ENCODE measurements at places on chromosomes 5 and 9.

DNA sequence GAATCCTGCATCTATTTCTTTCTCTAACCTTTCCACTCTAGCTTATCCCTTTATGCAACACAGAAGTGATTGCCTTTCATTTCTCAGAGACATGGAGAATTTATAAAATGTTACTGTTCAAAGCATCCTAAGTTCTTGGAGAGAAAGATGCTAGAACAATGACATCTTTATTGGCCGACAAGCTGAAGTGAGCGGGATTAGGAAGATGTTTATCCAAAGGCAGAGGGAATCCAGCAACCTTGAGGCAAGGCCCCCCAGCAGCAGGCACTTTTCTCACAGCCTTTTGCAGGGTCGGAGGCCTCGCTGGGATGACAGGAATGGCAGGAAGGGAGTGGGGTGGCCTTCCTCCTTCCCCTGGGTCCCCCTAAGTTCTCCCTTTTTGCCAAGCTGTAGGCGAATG is 204.8 kb downstream of the GAPVD1 start:
- DNase-seq: no peak

DNA sequence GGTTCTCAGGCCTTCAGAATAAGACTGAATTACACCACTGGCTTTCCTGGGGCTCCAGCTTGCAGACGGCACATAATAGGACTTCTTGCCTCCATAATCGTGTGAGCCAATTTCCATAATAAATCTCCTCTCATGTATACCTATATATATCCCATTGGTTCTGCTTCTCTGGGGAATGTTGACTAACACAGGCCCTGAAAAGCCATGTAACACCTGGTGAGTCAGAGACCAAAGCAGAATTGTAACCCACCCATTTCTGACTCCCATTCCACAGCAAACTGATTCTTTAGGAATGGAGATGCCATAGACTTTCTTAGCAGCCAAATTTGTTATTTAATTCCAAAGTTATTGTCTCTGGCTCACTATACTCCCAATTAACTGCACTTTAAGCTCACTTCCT is 85.4 kb upstream of the AGXT2 start:
- no peak for DNase-seq

DNA sequence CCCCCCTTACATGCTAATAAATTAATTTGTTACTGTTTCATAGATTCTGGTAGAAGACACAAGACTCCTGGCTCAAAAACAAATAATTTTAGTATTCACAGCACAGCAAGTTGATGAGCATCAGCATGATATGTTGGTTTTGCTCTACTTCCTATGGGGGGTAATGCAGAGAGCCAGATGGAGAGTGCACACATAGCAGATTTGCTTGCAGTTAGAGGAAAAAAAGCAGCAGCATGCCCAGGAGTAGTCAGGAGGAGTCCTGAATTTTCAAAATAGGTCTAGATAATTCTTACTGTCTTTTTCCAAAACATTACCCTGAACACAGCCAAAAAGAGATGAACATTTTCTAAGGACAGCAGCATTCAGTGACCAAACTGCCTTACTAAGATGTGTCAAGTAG is 261.3 kb downstream of the COX7C start:
- no peak for DNase-seq

DNA sequence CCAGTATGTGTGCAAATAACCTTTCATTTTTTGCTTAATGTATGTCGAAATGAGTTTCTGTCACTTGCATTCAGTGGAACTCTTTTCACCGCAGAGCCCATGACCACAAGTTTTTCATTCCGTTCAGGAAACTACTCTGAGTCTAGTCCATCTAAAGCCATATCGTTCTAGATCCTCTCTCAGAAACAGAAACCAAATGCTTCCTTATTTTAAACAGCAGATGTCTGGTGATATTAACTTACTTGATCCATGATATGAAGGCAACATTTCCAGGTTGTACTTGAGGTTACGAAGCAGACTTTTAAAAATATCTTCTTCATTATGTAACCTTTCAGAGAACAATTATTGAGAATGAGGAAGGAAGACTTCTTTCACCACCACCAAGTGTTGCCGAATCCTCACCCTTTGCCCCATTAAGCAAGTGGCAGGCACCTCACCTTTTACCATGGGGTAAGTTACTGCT is 72.4 kb upstream of the GNAQ start:
- DNase-seq: no peak

DNA sequence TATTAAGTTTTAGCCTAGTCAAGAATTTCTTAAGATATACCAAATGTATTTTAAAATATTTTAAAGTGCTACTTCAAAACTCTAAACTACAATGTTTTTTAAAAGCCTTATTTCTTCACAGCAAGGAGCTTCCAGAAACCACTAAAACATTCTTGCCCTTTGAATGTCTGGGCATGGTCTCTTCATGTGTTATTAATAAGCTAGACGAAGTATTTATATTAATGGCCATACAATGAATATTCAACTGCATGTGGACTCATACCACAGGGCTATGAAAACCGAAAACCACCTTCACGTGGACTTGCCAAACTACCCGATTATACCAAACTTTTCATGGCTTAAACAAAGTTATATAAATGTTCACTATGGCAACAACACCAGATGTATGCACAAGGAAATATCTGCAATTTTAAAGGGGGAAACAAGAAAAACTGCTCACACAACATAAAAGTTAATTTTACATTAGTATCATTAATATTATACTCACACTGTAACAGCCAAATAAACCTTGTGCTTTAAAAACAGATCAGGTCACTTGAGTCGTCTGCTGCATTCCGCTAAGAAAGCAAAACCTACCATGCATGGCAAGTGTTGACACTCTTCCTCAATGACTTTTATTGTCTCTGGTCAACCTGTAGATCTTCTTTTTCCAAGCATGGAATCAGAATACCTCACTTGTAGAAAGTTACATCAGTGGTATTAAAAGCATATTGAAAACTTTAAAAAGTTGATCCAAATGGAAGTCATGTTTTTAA is 246.3 kb downstream of the BNC2 start:
- DNase-seq: no peak

- no peak for DNase-seq
Observed at GRCh38 chr5:74201334-74202081, 439.0 kb downstream of the ENC1 start.

- no peak for DNase-seq
Observed at GRCh38 chr9:81224166-81225081, 464.9 kb downstream of the TLE1 start.

GRCh38 chr5:122063836-122064235 is 14.2 kb downstream of the LOX start:
- DNase-seq: no peak

DNA sequence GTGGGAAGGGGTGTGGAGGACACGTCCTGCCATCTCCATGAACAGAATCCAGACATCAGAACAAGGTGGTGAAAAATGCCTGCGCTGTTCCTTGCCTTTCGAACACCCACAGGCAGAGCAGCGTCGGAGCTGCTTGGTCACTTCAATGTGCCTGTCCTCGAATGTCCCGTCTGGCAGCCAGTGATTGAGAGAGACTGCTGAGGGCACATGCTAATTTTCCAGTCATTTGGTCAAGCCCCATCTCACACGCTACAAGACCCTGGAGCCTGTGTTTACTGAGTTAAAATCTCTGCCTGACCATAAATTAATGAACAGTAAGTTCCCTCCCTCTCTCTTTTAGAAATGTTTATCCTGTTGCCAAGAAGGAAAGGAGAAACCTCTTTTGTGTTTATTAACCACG is 149.3 kb downstream of the NTRK2 start:
- DNase-seq: no peak

GRCh38 chr5:122199146-122199545 is 69.8 kb downstream of the ZNF474 start:
- no peak for DNase-seq

GRCh38 chr9:114621975-114622609 is 11.0 kb downstream of the TMEM268 start:
- DNase-seq: no peak

- DNase-seq: no peak
Observed at GRCh38 chr9:26243029-26243697, 564.9 kb upstream of the TUSC1 start.

- no peak for DNase-seq
Observed at GRCh38 chr5:136108766-136109165, 23.9 kb upstream of the SMAD5 start.

- no peak for DNase-seq
Observed at GRCh38 chr5:151739939-151740335, 18.5 kb downstream of the ATOX1 start.

DNA sequence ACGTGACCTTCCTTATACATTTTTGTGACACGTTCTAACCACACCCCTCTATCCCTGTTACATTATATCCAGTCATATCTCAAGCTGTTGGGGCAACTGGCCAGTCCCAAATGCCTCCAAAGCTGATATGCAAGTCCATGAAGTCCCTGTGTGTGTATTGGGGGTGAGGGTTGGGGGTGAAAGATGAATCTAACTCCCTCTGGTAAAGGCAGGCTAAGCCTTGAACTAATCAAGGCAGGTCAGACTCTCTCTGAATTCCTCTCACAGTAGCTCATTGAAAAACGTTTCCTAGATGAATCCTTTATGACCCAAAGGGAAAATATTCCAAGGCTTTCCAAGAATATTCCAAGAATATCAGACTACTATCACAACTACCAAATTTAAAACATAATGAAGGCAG is 174.4 kb downstream of the MUSK start:
- DNase-seq: no peak

GRCh38 chr5:38923661-38924451 is 78.0 kb downstream of the OSMR start:
- no peak for DNase-seq

GRCh38 chr9:127767909-127768331 is 10.5 kb downstream of the SH2D3C start:
- DNase-seq: no peak

DNA sequence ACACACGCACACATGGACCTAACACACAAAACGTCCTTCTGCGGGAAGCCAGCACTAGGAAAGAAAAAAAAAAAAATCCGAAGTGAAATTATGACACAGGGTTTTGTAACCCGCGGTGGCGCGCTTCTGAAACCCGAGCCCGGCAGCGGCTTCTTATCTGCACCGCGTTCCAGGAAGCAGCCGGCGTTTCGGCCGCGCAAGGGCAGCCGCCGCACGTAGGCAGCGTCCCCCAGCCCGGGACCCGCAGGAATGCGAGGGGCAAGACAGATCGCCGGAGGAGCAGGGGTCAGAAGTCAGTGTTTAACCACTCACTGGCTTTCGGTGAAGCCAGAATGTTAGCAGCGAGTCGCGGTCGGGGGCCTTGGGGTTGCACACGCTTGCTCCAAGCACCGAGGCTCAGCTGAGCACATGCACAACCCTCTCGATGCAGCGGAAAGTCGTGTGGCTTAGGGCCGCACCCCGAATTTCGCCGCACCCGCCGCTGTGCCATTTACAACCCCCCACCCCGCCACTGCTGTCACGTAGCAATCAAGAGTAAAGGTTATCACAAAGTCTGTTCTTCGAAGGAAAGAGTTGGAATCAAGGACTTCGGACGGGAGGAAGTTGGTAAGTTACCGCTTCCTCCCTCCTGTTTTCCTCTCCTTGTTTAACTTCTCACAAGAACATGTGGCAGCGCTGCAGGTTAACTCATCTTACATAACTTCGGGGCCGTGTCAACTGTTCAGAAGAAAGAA is 167.9 kb downstream of the AUH start:
- no peak for DNase-seq

DNA sequence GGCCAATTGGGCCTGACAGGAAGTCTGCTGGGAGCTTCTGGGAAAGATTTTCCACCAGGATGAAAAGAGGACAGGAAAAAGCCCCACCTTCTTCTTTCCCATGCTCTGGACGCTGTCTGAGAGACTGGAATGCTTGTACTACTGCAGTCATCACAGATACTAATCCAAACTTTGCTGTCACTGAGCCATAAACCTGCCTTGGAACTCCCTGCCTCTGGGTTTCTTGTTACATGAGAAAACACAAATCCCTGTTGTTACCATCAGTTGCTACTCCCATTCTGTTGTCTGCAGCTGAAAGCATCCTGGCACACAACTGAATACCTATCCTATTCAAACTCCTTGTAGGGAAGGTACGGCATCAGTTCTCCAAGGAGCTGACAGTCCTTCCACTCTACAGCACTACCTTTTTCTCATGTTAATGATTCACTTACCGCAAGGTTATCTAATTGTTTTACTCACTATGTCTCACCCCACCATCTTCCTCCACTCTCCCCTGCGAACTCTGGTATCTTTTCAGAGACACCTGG is 167.5 kb downstream of the CDK5RAP2 start:
- no peak for DNase-seq

DNA sequence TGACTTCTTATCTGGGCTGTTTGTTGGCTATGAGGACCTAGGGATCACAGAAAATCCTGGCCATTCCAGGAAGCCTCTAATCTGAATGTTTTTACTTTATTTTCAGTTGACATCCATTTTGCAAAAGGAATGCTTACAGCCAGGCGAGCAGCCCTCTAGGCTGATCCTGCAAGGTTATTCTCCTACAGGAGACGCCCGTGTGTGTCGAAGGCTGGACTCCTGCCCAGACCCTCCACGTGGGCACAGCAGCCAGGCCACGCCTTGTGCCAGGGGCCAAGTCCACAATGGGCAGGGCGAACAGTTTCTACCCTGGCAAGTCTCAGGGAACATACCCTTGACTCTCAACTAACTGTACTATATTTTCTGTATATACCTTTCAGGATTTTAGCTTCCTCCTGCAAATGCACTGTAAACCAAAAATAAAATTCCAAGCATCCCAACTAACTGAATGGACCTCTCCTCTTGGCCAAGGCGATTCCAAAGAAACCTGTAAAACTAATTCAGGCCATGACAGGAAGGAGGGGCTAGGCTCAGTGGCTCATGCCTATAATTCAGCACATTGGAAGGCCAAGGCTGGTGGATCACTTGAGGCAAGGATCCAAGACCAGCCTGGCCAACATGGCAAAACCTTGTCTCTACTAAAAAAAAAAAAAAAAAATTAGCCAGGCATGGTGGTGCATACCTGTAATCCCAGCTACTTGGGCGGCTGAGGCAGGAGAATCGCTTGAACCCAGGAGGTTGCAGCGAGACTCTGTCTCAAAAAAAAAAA is 5.7 kb downstream of the CMBL start:
- no peak for DNase-seq

- DNase-seq: no peak
Observed at GRCh38 chr9:94888775-94889174, 162.3 kb downstream of the AOPEP start.

DNA sequence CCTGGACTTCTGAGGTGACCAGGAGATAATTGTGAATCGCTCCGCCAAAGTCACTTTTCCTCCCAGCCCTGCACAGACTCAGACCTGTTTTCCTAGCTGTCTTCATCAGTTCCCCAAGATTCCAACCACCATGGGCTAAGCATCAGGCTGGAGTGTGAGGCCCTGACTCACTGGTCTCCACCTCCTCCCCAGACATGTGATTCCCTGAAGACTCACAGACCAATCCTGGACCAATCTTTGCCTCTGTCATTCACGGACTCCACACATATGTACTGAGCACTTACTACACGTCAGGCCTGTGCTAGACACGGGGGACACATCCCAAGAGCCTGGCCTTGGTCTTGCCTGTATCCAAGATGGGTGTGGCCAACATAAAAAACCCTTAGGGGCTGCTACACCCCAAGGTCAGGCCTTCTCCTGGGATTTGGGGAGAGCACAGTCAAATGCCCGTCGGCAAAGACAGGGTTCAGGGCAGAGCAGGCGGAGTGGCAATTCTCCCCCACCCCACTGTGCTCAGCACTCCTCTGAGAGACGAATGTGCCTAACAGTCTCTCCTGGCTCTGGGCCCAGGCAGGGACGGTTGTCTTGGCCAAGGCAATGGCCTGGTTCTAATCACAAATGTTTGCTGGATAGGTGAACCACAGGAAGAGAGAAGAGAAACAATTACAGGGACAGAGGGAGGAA is 11.9 kb downstream of the EEIG1 start:
- DNase-seq: peak; percentile 10
